Activated CD4-positive, alpha-beta T cell treated with anti-CD3 and anti-CD28 coated beads, Interleukin-2, amount 10 ng/mL, durations not matched to agents 24 days and 14 days (primary cell): ENCODE measurements at places on chromosomes 1 and 21. TPM values are rescaled to one million over a fixed set of nuclear protein-coding genes. Genes with fewer than 3 reads are reported as not detected.

Gene NTMT2
- total RNA-seq = not detected in 2 replicates

Gene SHISA4
- total RNA-seq = 0.38 and 0.77 TPM in 2 replicates

Gene KCNJ15
- total RNA-seq = 2.0 and 2.3 TPM in 2 replicates

Gene MMEL1
- total RNA-seq = 0.54 and 0.83 TPM in 2 replicates

Gene SLC44A3
- total RNA-seq = not detected in 2 replicates

Gene CYYR1
- total RNA-seq = not detected in 2 replicates

Gene KIF17
- not detected in 2 replicates for total RNA-seq

Gene SSX2IP
- 10.0 and 11.8 TPM in 2 replicates for total RNA-seq

Gene SDC3
- total RNA-seq = 0.33 and 0.44 TPM in 2 replicates

Gene MYOG
- not detected in 2 replicates for total RNA-seq

Gene ADORA3
- total RNA-seq = not detected in 2 replicates

Gene ESRRG
- not detected in 2 replicates for total RNA-seq

Gene SPATA45
- total RNA-seq = not detected in 2 replicates

- no peak overlapping the region for H3K4me3 ChIP-seq
- no peak overlapping the region for H3K27ac ChIP-seq
- no peaks in the 10 kb centered on the region for H3K36me3 ChIP-seq
- H3K27me3 ChIP-seq = no peaks in the 10 kb centered on the region
These were observed 23.1 kb upstream of the B3GALNT2 start for GRCh38 chr1:235527196-235527814.

DNA sequence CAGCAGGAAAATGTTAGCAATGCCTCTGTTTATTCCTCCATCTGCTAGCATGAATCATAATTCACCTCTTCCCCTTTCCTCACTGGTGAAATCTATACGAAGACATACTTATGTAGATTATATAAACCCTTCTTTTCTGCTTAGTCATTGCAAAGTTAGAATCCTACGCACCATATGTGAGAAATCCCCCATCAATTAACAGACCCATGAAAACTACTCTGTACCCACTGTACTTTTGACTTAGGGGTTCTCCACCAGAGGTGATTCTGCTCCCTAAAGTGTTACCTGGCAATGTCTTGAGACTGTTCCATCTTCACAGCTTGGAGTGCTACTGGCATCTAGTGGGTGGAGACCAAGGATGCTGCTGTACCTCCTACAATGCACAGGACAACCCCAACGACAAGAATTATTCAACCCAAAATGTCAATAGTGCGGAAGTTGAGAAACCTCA is 49.6 kb upstream of the KCTD3 start:
- no peak overlapping the region for H3K27ac ChIP-seq
- H3K4me3 ChIP-seq = no peak overlapping the region
- no peak for DNase-seq
- no peaks in the 10 kb centered on the region for H3K4me1 ChIP-seq
- no peaks in the 10 kb centered on the region for H3K27me3 ChIP-seq

- H3K27ac ChIP-seq = peak overlapping the region; percentile 22
- H3K36me3 ChIP-seq = peaks cover 8% of the 10 kb centered on the region
- no peaks in the 10 kb centered on the region for H3K27me3 ChIP-seq
- DNase-seq = no peak
These were observed 3.9 kb downstream of the LAMB3 start for GRCh38 chr1:209648346-209648745.

- DNase-seq = no peak
- H3K27ac ChIP-seq = no peak overlapping the region
- peaks cover 65% of the 10 kb centered on the region for H3K27me3 ChIP-seq
- no peak overlapping the region for H3K4me3 ChIP-seq
- peaks cover 22% of the 10 kb centered on the region for H3K4me1 ChIP-seq
These were observed 11.3 kb downstream of the CRABP2 start for GRCh38 chr1:156693848-156694689.

DNA sequence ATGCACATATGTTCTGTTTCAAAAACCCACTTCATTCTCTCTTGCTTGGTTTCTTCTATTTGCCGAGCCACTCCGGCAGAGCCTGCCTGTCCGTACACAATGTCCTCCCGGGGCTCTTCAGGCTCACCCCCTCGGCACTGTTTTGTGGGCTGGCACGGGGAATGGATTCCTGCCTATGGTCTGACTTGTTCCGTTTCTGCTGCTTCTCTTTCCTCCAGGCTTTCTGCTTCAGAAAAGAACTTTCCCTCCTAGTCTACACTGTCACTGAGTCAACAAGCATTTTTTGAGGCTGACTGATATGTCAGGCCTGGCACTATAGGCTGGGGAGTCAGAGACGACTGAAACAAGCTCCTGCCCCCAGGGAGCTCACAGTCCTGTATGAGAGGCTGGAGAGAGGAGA is 28.4 kb upstream of the SARS1 start:
- no peak overlapping the region for H3K27ac ChIP-seq
- no peak for DNase-seq
- H3K4me1 ChIP-seq = peaks cover 2% of the 10 kb centered on the region
- H3K27me3 ChIP-seq = peaks cover 2% of the 10 kb centered on the region

GRCh38 chr1:198234520-198235251 is 77.9 kb downstream of the NEK7 start:
- peaks cover 14% of the 10 kb centered on the region for H3K4me1 ChIP-seq
- H3K4me3 ChIP-seq = peak overlapping the region; percentile 49
- no peaks in the 10 kb centered on the region for H3K27me3 ChIP-seq

GRCh38 chr1:31939484-31940329 is 1.5 kb upstream of the PTP4A2 start:
- peak; percentile 93 for DNase-seq
- peak overlapping the region; percentile 96 for H3K27ac ChIP-seq
- no peaks in the 10 kb centered on the region for H3K27me3 ChIP-seq
- H3K4me3 ChIP-seq = peak overlapping the region; percentile 76
- peaks cover 64% of the 10 kb centered on the region for H3K4me1 ChIP-seq

- H3K27ac ChIP-seq = no peak overlapping the region
- H3K27me3 ChIP-seq = no peaks in the 10 kb centered on the region
These were observed 17.6 kb downstream of the GPR137B start for GRCh38 chr1:236159704-236160539.

GRCh38 chr21:37769656-37770055 is 146.6 kb downstream of the KCNJ6 start:
- H3K36me3 ChIP-seq = no peaks in the 10 kb centered on the region
- no peaks in the 10 kb centered on the region for H3K4me1 ChIP-seq
- no peak for DNase-seq
- H3K27ac ChIP-seq = no peak overlapping the region
- peaks cover 3% of the 10 kb centered on the region for H3K27me3 ChIP-seq
- no peak overlapping the region for H3K4me3 ChIP-seq

DNA sequence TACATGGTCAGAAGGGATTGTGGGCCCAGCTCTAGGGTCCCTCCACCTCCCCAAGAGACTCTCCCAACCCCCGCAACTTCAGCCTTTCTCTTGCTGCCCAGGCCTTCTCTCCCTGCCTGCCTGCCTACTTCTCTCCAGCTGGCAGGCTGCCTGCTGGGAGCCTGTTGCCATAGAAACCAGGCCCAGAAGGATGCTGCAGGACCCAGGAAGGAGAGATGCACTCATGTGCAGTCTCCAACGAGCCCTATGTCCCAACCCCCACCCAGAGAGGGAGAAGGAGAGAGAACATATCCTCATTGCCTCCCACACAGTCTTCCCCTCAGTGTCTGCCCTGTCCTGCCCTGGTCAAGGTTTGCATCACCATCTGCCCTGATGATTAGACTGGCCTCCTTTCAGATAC is 10.8 kb upstream of the SMIM12 start:
- no peaks in the 10 kb centered on the region for H3K36me3 ChIP-seq
- H3K4me1 ChIP-seq = no peaks in the 10 kb centered on the region
- no peak overlapping the region for H3K4me3 ChIP-seq
- no peak overlapping the region for H3K27ac ChIP-seq
- H3K27me3 ChIP-seq = peaks cover 43% of the 10 kb centered on the region

DNA sequence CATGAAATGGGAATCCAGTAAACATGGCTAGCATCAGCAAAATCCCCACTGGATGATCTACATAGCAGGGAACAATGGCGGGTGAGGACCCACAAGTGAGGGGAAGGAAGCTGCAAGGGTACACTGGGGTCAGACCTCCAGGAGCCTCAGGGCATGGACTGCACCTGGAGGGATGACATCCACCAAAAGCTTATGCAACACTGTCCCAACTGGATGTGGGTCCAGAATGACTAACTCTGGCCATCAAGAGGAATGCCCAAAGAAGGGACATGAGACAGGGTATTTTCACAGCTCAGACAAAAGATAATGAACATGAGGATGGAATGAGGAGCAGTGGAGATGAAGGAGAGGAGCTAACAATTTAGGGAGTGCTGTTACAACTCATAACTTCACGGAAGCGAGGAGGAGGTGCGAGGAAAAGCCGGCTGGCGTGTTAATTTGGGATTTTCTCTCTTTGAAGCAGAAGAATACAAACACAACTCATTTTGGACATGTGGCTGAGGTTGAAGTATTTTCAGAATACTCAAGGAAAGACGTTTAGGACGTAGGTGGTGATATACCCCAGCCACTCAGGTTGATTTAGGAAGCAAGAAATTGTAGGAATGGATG is 5.7 kb downstream of the HLCS start:
- DNase-seq = no peak
- peaks cover 15% of the 10 kb centered on the region for H3K4me1 ChIP-seq
- H3K27ac ChIP-seq = no peak overlapping the region
- H3K4me3 ChIP-seq = no peak overlapping the region
- H3K36me3 ChIP-seq = peaks cover 14% of the 10 kb centered on the region
- H3K27me3 ChIP-seq = no peaks in the 10 kb centered on the region

- H3K36me3 ChIP-seq = peaks cover 20% of the 10 kb centered on the region
- peaks cover 6% of the 10 kb centered on the region for H3K27me3 ChIP-seq
- no peak for DNase-seq
- H3K4me1 ChIP-seq = peaks cover 17% of the 10 kb centered on the region
These were observed 80.7 kb downstream of the SMYD2 start for GRCh38 chr1:214361636-214362035.

- no peaks in the 10 kb centered on the region for H3K36me3 ChIP-seq
- no peak overlapping the region for H3K4me3 ChIP-seq
- peaks cover 17% of the 10 kb centered on the region for H3K4me1 ChIP-seq
- no peak overlapping the region for H3K27ac ChIP-seq
- H3K27me3 ChIP-seq = peaks cover 47% of the 10 kb centered on the region
- no peak for DNase-seq
These were observed 797 bp upstream of the KCNJ9 start for GRCh38 chr1:160080381-160081100.

DNA sequence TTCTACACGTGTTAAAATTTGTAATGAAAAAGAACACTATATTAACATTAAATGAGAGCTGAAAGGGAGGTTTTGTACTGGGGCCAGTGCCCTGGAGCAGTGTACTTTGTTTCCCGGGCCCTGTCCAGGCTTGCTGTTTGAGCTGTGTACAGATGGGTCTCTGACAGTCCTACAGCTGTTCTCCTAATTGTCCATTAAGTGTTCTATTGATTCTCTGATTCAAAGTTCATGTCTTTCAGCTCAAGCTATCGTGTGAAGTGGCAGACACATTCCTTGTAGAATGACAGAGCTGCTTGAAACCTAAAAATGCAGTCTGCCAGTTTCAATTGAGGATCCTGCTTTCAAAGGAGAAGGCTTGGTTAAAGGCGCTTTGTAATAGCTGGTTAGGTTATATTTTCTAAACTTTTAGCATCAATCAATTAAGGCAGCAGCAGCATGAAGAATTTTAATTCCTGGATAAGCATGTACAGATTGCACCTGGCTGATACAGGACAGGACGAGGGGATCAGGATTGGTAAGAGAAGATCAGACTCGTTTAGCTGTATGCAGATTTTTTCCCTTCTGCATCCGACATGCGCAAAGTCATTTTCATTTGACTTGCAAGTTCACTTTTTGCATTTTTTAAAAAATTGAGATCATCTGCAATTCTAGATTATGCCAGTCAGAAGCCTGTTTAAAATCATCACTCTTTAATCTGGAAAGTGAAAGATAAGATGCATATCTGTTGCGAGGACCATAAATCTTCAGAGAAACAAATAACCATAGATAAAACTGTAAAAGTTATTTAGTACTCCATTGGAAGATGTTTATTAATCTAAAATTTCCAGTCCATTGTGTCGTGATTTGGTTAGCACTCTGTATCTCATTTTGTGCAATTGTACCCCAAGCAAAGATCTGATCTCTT is 98.5 kb downstream of the ATG4C start:
- no peaks in the 10 kb centered on the region for H3K4me1 ChIP-seq
- peaks cover 29% of the 10 kb centered on the region for H3K27me3 ChIP-seq
- H3K4me3 ChIP-seq = no peak overlapping the region
- no peak overlapping the region for H3K27ac ChIP-seq
- no peak for DNase-seq

DNA sequence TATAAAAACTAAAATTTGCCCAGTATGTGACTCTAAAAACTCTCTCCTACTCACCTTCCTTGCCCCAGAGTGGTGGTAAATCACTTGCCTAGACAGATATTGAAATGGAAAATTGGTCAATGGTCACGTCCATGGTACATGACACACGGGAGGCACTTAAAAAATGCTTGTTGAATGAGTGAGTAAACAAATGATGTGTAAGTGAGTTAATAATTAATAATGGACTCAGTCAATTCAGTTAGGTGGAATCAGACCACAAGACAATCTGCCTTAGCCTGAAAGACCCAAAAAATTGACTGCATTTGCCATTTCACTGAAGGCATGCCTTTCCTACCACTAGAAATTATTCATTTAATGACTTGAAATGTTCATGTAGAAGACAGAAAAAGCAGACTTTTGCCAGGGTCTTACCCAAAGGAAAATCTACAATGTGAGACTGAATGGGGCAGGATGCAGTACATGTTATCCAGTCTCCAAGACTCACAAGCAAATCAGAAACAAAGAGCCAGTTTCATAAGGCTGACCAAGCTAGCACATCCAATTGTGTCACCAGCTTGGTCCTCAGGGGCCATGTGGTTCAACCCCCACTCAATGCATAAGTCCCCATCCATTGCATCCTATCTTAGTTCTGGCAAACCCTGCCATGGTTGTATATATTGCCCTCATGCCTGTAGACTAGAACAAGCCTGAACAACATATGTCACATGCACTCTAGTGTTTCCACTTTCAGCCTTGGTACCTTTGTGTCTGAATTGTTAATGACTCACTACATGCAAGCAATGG is 73.6 kb downstream of the TBX15 start:
- no peaks in the 10 kb centered on the region for H3K4me1 ChIP-seq
- no peaks in the 10 kb centered on the region for H3K36me3 ChIP-seq
- H3K27ac ChIP-seq = no peak overlapping the region
- no peaks in the 10 kb centered on the region for H3K27me3 ChIP-seq
- no peak for DNase-seq

DNA sequence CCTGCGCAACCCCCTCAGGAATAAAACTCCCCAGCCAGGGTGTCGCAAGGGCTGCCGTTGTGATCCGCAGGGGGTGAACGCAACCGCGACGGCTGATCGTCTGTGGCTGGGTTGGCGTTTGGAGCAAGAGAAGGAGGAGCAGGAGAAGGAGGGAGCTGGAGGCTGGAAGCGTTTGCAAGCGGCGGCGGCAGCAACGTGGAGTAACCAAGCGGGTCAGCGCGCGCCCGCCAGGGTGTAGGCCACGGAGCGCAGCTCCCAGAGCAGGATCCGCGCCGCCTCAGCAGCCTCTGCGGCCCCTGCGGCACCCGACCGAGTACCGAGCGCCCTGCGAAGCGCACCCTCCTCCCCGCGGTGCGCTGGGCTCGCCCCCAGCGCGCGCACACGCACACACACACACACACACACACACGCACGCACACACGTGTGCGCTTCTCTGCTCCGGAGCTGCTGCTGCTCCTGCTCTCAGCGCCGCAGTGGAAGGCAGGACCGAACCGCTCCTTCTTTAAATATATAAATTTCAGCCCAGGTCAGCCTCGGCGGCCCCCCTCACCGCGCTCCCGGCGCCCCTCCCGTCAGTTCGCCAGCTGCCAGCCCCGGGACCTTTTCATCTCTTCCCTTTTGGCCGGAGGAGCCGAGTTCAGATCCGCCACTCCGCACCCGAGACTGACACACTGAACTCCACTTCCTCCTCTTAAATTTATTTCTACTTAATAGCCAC is 696 bp downstream of the TGFB2 start:
- H3K36me3 ChIP-seq = no peaks in the 10 kb centered on the region
- peak; percentile 66 for DNase-seq
- H3K27me3 ChIP-seq = peaks cover 52% of the 10 kb centered on the region
- no peak overlapping the region for H3K4me3 ChIP-seq
